ENCODE measurements at places on chromosomes 16 and 17.

DNA sequence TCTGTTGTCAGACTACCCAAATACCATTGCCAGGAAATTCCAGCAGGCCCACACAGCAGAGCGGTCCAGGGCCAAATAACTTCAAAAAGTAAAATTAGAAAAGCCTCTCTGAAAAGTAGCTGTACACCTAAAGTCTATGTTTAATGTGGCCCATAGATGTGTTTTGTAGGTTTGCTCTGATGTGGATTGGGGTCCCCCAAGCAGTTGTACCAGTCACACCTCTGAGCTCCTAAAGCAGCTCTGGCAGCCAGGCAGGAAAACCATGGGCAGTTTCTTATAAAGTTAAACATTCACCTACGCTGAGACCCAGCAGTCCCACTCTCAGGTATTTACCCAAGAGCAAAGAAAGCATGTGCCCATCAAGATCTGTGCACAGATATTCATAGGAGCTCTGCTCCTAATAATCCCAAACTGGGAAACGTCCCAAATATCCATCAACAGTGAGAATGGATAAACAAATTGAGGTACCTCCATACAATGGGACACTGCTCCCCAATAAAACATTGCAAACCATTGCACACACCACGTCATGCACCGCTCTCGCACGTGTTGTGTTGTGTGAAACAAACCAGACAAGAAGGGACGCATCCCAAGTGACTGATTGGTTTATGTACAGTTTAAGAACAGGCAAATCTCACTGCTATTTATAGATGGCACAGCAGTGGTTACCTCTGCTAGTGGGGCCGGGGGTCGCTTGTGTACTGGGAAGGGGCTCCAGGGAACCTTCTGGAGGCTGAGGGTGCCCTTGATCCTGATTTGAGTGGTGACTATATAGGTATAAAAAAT is 15.8 kb upstream of the PRM1 start:
- no peak for DNase-seq

DNA sequence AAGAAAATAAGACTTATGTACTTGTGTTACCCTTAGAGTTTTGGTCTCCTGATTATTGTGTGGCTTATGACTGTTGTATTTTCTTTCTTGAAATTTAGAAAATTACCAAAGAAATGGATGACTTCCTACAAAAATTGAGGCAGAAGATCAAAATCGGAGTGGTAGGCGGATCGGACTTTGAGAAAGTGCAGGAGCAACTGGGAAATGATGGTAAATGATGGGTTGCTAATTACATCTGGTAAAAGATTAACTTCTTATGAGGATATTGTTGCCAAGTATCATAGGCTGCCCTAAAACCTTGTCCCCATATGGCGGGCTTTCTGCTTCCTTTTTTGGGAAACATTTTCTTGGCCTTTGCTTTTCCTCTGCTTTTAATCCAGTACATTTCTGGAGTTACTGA is 4.1 kb downstream of the PMM2 start:
- DNase-seq: no peak

- DNase-seq: no peak
These were observed 42.3 kb downstream of the C16orf82 start for GRCh38 chr16:27108826-27109665.

GRCh38 chr16:57941016-57941664 is 29.8 kb downstream of the CNGB1 start:
- no peak for DNase-seq

DNA sequence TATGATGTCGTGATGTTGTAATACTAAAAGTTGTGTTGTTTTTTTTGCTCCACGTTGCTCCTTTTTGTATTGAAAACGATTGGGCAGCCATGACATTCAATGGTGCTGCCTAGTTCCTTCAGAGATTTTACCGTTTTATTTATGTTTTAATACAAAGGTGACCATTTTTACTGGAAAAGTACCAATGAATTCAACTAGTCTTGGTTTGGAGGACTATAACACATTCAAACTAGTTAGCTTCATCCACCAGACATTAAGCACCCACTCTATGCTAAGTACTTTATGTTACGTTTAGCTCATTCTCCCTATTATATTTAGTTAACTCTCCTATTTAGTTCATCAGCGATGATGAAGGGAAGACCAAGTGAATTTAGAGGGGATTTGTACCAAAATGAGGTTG is 116.6 kb upstream of the TBX2 start:
- no peak for DNase-seq

DNA sequence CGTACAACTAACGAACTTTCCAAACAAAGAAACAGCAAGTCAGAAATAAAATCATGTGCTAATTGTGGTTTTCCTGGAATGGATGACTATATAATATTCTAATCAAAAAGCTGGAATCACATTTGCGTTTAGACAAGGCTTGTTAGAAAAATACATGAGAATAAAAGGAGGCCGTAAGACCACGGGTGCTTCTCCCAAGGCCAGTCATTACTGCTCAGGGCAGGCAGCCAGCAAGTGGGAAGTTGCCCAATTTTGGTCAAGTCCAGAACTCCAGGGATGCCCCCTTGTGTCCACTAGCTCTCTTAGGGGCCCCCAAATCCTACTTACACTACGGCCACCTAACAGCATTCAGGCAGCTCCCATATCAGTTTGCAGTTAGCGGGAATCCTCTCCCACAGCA is 25.9 kb upstream of the LYRM9 start:
- no peak for DNase-seq

GRCh38 chr17:83182620-83183101 is 103.3 kb downstream of the METRNL start:
- DNase-seq: no peak

DNA sequence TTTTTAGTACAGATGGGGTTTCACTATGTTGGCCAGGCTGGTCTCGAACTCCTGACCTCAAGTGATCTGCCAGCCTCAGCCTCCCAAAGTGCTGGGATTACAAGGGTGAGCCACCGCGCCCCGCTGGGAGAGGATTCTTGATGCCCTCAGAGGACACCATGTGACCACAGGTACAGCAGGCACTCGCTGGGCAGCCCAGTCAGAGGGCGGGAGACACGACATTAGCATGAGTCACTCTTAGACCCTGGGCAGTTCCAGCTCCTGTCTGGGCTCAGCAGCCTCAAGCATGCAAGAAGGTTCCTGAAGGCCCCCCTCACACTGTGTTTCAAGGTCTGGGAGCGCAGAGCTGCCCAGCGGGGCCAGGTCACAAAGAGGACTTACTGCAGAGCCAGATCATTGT is 11.9 kb downstream of the STAC2 start:
- no peak for DNase-seq

DNA sequence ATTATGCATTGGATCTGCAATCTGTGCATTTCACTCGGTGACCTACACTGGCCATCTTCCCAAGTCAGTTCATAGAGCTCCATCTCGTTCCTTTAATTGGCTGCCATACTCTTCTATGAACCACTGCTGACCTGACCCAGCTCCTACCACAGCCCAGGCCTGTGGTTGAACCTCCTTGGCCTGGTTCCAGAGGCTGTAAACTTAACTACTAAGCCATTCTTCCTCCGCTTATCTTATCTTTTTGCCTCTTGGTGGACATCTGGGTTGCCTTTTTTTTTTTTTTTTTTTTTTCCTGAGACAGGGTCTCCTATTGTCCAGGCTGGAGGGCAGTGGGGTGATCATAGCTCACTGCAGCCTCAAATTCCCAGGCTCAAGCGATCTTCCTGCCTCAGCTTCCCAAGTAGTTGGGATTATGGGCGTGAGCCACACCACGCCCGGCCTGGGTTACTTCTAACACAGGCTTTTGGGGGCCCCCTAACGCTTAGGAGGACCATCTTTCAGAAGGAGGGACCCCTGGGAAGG is 18.3 kb downstream of the COQ7 start:
- DNase-seq: no peak

DNA sequence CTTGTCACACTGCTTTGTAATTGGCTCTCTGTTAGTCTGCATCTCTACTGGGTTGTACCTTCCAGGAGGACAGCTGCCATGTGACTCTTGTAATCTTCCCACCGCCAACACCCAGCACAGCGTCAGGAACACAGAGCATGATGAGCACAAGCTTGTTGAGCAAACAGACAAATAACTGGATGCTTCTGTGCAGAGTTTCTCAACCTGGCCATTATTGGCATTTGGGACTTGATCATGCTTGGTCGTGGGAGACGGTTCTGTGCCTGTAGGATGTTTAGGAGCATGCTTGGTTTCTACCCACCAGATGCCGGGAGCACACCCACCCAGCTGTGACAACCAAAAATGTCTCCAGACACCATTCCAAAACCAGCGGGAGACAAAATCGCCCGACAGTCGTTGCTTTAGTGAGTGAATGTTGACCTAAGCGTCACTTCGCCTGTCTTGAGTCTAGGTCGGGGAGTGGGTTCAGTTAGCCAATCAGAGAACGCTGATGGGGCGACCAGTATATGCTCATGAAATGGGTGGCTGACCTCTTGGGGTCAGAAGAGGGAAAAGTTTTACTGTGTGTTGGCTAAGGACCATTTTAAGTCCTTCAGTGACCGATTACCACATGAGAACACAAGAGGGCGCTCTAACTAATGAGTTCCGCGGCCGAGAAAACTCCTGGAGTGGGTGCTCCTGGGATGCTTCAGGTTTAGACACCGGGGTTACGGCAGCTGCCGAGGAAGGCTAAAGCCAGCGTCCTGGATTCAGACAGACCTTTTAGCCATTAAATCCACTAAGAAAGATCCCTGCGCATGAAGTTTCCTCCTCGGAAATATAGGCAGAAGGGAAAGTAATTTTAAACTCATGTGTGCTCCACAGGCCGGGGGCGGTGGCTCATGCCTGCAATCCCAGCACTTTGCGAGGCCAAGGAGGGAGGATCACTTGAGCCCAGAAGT is 57.8 kb upstream of the TEX2 start:
- peak; percentile 17 for DNase-seq

DNA sequence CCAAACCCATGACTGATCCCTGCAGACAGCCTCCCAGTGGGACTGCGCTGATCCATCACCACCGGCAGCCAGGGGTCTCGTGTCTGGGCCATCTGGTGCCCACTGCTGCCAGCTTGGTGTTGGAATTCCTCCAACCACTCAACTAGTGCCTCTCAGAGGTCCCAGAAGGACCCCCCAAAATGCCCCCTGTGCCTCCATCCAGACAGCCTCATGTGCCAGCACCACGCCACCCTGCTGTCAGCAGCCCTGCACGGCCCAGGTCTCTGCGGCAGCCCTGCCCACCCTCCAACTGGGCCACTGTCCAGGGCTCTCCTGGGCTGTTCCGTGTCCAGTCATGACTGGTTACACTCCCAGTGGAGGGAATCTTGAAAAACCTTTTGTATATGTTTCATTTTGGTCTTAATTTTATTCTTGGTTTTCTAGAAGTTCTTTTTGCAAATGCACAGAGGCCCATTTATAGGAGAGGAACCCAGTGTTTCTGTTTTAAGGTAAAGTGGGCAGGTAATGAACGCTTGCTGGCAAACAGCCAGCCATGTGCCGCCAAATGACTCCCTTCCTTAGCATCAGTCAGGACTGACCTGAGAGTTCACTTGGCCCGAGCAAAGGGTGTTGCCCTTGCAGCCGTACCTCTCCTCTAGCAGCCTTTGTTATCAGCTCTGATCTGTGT is 34.6 kb downstream of the GRIN2C start:
- no peak for DNase-seq

- no peak for DNase-seq
These were observed 3.9 kb downstream of the ABCC3 start for GRCh38 chr17:50638606-50638965.

DNA sequence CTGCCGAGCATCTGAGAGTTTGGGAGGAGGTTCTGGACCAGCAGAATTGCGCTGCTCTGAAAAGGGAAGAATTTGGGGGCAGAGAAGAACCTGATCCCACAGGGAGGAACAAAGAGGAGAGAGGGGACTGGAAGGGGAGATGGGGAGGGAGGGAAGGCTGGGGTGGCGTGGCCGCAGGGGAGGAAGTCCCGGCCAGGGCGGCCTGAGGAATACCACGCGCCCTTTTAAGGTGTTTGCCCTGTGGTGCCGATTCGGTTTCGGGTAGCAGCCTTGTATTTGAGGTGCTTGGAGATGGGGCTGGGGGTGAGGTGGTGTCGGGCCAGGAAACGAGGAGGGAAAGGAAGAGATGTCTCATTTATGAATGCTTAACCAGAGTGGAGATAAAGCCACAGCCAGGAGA is 51.3 kb downstream of the AKAP1 start:
- no peak for DNase-seq

DNA sequence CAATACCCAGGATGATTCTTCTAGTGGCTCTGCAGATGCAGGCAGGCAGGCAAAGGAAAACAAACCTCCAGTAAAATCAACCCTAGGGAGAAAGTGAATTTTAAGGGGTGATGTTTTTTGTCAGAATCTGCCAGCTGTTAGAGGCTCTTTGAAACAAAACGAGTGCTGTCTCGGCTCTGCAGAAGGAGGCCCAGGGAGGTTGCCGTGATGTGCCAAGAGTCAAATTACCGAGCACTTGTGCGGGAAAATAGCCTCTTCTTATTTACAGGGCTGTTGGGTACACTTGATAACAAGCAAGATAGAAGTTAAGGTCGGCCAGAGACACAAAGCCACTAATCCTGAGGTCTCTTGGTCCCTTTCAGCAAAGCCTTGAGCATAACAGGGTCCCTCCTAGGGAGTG is 68.9 kb upstream of the EEF2KMT start:
- DNase-seq: no peak

- no peak for DNase-seq
These were observed 20.7 kb downstream of the TOX3 start for GRCh38 chr16:52526116-52526828.

DNA sequence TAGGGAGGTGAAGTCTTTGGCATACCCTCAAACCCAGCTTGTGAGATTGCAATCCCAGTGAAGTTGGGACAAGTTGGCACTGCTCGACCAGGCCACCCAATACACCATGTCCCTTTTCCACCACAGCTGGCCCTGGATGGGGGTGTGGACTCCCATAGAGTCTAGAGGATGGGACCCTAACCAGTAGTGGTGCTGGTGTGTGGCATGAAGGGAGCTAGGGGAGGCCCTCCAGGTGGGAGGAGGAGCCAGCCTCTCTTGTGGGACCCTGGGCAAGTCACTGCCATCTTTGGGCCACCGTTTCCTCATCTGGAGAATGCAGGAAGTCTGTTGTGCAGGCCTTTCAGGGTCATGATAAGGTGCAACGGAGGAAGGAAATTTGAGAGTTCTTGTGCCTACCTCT is 1854.9 kb downstream of the TP53TG3F start:
- no peak for DNase-seq

GRCh38 chr17:60060474-60060873 is 18.2 kb downstream of the HEATR6 start:
- DNase-seq: no peak

DNA sequence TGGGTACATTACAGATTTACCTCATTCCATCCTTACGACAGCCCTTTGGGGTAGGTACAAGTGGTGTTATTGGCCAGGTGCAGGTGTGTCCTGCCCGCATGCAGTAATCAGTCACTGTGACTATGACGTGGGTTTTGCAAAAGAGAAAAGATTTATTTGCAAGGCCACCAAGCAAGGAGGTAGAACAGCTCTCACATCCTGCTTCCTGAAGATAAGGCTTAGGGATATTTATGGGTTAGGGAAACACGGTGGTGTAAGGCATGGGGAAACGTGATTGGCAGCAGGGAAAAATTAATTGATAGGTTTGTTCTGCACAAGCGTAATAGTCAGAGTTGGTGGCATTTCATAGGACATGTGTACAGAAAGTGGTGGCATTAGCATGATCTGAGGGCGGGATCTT is 214.8 kb downstream of the PARN start:
- DNase-seq: no peak
